ENCODE measurements at places on chromosomes 11 and 22. TPM values are rescaled to one million over a fixed set of nuclear protein-coding genes. Genes with fewer than 3 reads are reported as not detected.

DNA sequence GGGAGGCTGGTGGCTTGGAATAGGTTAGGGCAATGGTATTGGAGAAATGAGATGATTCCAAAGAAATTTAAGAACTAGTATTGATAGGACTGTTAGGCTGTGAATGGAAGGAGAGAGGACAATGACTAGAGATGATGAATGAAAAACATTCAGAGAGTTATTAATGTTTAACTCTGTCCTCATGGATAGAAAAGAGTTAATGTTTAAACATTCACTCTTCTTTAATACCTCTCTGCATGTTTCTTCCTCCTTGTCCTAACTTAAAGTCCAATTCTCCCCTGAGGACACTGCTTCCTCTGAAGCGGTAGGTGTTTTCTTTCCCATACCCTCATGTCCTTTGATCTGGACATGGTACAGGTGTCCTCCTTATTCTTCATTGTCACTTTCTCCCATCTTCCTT lies 13.4 kb downstream of the CHEK1 start:
- DNase-seq: no peak

GRCh38 chr11:97254790-97255189 lies 865.0 kb downstream of the JRKL start:
- no peak for DNase-seq

GRCh38 chr11:27524155-27524554 lies 17.6 kb upstream of the LIN7C start:
- no peak for DNase-seq

GRCh38 chr22:24433828-24434470 lies 6.5 kb downstream of the ADORA2A start:
- DNase-seq: peak; percentile 92

DNA sequence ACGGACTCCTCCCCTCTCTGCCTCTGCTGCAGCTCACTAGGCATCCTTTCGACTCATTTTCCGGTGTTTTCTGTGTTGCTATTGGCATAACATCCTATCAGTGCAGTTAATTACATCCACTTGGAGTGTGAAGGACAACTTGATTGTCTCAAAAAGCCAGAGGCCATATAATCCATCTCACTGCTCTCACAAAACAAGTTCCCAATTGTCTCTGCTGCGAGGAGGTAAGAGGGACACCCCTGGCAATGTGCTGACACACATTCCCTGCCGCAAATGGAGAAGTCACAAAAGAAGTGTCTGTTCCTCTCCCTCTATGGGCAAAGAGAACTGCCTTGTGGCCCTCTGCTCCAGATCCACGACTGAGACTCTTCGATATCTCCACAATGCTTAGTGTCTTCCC lies 618.4 kb downstream of the OPCML start:
- no peak for DNase-seq

- DNase-seq: no peak
Measured at GRCh38 chr11:73189723-73190556, 28.1 kb upstream of the P2RY2 start.

- no peak for DNase-seq
Measured at GRCh38 chr22:36395055-36395849, 7.5 kb upstream of the MYH9 start.

GRCh38 chr11:91350931-91351330 lies 873.7 kb upstream of the FAT3 start:
- no peak for DNase-seq

- DNase-seq: no peak
Measured at GRCh38 chr11:11420899-11421285, 67.8 kb upstream of the CSNK2A3 start.

GRCh38 chr11:45929486-45930030 lies 7.1 kb downstream of the LARGE2 start:
- no peak for DNase-seq

DNA sequence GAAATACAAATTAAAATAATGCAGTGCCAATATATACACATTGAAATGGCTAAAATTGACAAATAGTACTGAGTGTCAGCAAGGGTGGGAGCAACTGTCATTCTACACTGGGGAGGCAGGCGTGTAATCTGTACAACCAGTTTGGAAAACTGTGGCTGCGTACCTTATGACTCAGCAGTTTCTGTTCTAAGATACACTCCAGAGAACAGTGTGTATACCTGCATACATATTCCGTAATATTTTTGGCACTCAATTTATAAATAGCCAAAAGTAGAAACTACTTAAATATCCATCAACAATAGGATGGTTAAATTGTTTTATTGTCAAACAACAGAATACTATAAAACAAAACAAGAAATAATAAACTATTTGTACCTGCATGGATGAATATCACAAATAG lies 57.6 kb downstream of the RNF169 start:
- DNase-seq: no peak

DNA sequence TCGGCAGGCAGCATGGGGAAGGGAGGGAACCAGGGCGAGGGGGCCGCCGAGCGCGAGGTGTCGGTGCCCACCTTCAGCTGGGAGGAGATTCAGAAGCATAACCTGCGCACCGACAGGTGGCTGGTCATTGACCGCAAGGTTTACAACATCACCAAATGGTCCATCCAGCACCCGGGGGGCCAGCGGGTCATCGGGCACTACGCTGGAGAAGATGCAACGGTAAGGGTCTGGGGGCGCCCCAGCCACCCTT lies 204 bp downstream of the FADS2 start:
- DNase-seq: no peak

DNA sequence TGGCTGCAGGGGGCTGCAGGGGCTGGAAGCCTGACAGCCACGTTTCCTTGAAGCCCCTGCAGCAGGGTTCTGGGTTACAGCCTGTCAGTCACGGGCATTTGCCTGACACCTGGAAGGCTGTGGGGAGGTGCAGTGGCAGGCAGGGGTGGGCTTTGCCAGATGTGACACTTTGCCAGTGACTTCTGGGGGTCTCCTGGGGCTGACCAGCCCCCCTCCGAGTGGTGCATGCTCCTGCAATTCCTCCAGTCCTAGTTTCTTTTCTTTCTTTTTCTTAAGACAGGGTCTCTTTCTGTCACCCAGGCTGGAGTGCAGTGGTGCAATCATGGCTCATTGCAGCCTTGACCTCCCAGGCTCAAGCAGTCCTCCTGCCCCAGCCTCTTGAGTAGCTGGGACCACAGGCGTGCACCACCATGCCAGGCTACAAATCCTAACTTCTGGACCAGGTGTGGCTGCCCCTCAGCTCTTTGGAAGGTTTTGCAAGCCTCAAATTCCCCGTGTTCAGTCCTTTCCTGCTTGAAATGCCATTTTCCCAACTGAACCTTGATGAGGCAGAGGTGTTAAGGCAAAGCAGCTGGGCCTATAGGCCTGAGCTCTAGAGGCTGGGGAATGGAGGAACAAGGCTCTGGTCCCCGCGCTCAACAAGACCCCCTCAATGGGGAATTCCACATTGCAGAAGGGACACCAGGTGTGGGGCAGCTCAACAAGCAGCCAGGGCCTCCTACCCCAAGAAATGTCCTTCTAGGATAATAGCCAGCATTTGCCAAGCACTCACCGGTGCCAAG lies 20.2 kb upstream of the CHKA start:
- DNase-seq: no peak

- no peak for DNase-seq
Measured at GRCh38 chr11:130439160-130439519, 9.3 kb upstream of the ADAMTS15 start.

DNA sequence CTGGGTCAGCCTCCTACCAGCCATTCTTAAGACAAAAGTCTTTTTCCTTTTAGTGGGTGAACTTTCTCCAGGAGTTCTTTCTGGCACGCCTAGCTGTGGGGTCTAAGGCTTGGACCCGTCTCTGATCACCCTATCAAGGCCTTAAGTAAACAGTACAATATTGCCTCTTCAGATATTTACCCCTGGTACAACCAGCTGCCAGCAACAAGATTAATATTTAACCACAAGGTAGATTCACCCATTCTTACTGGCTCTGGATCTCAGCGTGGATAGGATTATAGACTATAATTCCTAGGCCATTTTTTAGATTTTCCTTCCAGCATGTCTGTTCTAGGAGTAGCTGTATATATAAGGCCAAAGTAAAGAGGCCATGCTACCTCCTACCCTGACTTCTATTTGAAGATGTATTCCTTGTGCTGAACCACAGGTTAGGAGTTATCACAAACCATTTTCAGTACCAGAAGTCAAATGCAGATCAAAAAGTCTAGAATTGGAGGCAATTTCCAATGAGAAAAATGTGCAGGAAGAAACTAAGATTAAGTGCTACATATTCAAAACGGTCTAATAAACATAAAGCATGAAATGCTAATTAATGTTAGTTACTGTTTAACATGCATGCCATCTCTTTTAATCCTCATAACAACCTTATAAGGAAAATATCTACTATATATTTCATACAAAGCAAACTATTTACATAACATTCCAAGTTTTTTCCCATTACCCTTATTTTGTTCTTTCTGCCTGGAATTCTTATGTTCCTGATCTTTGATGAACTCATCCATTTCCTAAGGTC lies 110.0 kb upstream of the SYN3 start:
- DNase-seq: no peak

DNA sequence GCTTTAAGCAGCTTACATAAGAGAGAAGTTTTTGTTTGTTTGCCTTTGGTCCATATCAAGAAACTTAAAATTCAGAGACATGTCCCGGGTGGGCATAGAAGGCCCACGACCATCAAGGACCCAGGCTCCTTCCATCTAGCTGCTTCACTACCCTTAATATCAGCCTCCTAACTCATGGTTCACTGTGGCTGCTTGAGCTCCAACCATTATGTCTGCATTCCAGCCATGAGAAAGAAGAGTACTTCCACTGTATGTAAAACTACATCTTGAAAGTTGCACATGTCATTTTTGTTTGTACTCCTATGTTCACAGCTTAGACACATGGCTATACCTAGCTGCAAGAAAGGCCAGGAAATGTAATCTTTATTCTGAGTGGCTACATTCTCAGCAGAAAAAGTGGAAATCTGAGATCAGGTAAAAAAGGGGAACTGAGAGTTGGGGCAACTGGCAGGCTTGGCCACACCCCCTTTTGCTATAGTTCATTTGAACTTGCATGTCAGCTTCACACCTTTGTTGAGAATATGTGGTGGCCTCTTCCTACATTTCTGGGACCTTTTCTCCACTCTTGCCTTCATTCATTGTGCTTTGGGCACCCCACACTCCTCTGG lies 81.3 kb upstream of the TP53I11 start:
- peak; percentile 93 for DNase-seq

DNA sequence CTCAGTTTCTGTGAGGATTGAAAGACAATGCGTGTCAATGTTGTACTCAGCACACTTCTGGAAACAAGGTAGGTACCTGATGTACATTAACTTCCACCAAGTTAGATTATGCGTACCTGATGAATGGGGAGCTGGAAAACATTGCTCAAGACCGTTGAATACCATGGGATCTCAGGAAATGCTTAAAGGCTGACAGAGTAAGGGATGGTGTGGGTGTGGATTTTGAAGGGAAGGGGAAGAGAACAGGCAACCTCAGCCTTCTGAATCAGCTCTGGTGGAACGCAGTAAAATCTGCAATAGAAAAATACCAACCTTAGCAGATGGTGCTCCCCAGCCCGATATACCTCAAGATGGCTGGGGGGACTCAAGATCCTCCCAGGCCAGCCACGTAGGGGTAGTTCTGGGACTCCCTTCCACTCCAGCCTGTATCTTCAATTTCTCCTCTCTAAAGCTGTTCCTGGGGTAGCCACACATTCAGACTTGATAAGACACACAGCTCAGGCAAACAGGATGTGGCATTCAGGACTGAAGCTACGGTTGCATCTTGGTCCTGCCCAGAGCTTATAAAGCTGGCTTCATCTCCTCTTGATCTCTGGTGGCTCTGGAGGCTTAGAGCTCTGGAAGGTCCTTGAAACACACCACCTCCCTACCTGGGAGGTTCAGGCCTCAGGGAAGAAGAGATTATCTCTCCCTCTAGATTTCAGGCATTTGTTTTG lies 111.8 kb downstream of the CTNND1 start:
- DNase-seq: no peak

DNA sequence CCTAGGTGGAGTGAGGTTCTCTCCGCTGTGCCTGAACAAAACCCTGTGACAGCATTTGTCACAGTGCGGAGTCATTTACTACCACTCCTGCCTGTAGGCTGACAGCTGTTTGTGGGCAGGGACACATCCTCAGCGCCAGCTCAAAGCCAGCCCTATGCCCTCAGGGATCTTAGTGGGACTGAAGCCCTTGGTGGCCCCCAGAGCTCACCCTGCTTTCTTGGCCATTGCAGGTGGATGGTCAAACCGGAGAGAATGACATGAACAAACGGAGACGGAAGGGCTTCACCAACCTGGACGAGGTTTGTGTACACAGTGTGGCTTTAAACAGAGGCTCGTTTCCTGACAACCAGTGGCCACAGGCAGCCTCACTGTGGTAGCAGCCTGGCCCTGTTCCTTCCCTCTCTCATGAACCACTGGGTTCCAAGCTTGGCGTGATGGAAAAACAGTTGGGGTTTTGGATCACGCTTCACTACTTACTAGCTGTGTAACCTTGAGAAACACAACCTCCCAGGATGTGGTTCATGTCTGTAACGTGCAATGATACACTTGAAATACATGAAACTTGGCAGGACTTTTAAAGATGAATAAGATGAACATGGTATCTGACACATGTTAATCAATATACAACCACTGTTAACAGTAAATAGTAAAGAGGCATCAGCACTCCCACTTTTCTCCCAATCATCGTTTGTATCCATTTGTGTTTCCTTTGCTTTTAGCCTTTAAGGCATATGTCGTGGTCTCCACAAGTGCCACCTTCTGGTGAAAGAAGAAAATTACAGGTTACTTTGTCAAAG lies 125.8 kb downstream of the MICAL2 start:
- DNase-seq: peak; percentile 41

DNA sequence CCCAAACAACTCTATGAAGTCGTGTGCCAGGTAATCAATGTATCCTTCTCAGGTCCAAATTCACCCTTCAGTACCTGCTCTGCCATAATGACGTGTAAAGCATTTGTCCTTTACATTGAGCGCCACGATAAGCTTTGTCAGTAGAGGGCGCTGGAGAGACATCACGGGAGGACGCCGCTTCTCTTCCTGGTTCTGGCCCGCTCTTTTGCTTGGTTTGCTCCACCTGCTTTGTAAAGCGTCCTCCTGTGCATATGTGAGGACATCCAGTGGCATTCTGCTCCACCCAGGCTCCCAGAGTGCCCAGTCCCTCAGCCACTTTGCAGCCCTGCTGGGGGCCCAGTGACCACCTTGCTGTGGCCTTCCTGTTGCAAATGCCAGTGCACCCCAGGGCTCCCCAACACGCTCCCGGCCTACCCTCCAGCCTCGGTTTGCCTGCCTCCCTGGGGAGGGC lies 61.1 kb downstream of the WT1 start:
- DNase-seq: peak; percentile 47

Gene C11orf71
- total RNA-seq: 13.2 TPM

Gene EHF
- total RNA-seq: not detected

Gene CSF2RB
- total RNA-seq: 23.4 TPM

Gene LRP4
- 17.5 TPM for total RNA-seq

Gene CREB3L1
- total RNA-seq: 0.17 TPM

Data from OCI-LY7 (cell line).